ENCODE measurements at places on chromosomes 1 and 21. TPM values are rescaled to one million over a fixed set of nuclear protein-coding genes. Genes with fewer than 3 reads are reported as not detected.

GRCh38 chr1:84705513-84705912 lies 15.3 kb upstream of the SSX2IP start:
- H3K27me3 ChIP-seq = no peaks in the 10 kb centered on the region
- no peak overlapping the region for H3K27ac ChIP-seq
- H3K4me3 ChIP-seq = no peak overlapping the region
- no peak for DNase-seq
- H3K4me1 ChIP-seq = no peaks in the 10 kb centered on the region

DNA sequence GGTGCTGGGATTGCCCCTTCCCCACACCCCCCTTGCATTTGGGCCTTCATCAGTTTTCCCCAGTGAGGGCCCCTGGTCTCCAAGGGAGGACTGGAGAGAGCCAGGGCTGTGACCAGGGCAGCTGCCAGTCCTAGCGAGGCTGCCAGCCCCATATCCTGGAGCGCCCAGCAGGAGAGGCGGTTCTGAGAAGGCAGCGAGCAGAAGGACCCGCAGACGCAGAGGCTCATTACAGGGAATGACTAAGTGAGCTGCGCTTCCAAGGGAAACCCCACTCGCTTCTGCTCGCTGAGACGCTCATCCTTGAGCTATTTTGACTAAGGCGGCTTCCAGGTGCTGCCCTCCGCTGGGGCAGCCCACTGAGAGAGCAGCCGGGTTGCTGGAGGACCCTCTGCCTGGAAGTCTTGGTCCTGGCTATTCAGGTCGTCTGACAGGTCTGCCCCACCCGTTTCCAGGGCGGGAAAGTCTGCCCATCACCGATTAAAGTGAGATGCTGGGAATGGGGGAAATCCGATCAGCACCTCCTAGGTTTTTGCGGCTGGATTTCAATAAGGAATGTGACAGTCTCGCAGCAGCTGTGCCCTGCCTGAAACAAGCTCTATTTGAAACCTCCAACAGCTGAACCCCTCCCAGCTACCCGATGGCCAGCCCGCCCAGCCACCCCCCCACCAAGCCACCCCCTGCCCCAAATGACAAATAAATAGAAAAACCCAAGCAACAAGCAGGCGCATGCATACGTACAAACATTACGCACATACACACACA lies 2.8 kb downstream of the KCNN3 start:
- no peaks in the 10 kb centered on the region for H3K36me3 ChIP-seq
- H3K4me1 ChIP-seq = peaks cover 15% of the 10 kb centered on the region
- DNase-seq = no peak
- H3K4me3 ChIP-seq = no peak overlapping the region
- no peak overlapping the region for H3K27ac ChIP-seq

DNA sequence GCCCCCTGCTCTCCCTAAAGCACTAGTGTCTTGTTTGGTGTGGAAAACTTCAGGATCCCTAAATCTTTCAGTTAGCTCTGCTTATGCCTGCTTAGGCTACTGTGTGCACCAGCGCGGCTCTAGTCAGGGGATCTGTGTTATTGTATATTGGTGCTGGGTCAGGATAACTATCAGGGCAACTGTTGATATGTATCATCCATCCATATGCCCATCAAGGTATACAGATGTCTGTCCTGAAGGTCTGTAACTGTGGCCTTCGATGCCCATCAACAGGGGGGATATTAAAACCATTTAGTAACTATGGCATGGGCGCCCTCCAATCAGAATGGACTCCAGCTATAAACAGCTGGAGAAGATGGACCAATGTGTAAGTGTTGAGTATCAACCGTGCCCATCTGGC lies 12.4 kb downstream of the NT5C1A start:
- no peak overlapping the region for H3K27ac ChIP-seq
- no peak overlapping the region for H3K4me3 ChIP-seq
- H3K27me3 ChIP-seq = no peaks in the 10 kb centered on the region
- H3K4me1 ChIP-seq = no peaks in the 10 kb centered on the region
- no peaks in the 10 kb centered on the region for H3K36me3 ChIP-seq

- DNase-seq = peak; percentile 94
- H3K27me3 ChIP-seq = no peaks in the 10 kb centered on the region
- peak within 1 kb of the TSS; percentile 53 for H3K4me3 ChIP-seq
- peaks cover 37% of the 10 kb centered on the region for H3K4me1 ChIP-seq
Measured at GRCh38 chr1:38012363-38013226, at the start of gene UTP11. Gene UTP11, plus strand, starts transcription at chr1:38012734. Its CDS starts 69 bp downstream, at chr1:38012803.

DNA sequence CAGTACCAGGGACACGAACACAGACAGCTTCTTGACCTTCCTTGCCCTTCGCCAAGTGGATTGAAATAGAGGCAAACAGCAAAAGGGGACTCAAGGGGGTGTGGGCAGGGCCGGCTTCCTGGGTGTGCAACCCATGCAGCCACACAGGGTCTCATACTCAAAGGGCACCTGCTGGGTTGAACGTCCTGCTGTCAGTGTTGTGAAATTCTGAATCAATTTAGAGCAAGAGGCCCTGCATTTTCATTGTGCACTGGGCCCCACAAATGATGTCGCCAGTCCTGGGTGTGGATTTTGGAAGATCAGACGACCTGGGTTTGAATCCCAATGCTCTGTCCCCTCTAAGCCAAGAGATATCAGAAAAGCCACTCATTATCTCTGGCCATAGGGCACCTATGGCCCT lies 51.1 kb downstream of the CASZ1 start:
- no peaks in the 10 kb centered on the region for H3K27me3 ChIP-seq
- no peak for DNase-seq
- no peaks in the 10 kb centered on the region for H3K36me3 ChIP-seq
- no peak overlapping the region for H3K27ac ChIP-seq

GRCh38 chr1:152497273-152497672 lies 13.3 kb upstream of the LCE5A start:
- H3K27ac ChIP-seq = no peak overlapping the region
- H3K27me3 ChIP-seq = no peaks in the 10 kb centered on the region
- H3K4me3 ChIP-seq = no peak overlapping the region
- H3K36me3 ChIP-seq = no peaks in the 10 kb centered on the region
- DNase-seq = no peak

DNA sequence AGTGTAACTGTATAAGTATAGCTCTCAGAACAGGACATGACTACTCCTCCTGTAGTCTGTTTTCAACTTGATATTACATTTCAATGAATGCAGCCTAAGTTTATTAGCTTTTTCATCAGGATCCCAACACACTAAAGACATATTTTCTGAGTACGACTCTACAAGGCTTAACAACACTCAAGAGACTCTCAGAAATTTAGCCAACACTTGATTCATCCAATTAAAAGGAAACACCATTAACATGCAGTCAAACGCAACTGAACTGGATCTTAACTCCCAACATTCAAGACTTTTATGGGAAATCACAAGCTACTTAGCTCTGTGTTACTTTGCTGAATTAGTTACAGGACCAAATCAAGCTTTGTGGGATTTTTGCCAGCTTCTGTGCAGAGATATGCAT lies 65.2 kb upstream of the SGIP1 start:
- DNase-seq = no peak
- no peak overlapping the region for H3K4me3 ChIP-seq
- no peaks in the 10 kb centered on the region for H3K27me3 ChIP-seq
- no peak overlapping the region for H3K27ac ChIP-seq
- no peaks in the 10 kb centered on the region for H3K4me1 ChIP-seq
- no peaks in the 10 kb centered on the region for H3K36me3 ChIP-seq

DNA sequence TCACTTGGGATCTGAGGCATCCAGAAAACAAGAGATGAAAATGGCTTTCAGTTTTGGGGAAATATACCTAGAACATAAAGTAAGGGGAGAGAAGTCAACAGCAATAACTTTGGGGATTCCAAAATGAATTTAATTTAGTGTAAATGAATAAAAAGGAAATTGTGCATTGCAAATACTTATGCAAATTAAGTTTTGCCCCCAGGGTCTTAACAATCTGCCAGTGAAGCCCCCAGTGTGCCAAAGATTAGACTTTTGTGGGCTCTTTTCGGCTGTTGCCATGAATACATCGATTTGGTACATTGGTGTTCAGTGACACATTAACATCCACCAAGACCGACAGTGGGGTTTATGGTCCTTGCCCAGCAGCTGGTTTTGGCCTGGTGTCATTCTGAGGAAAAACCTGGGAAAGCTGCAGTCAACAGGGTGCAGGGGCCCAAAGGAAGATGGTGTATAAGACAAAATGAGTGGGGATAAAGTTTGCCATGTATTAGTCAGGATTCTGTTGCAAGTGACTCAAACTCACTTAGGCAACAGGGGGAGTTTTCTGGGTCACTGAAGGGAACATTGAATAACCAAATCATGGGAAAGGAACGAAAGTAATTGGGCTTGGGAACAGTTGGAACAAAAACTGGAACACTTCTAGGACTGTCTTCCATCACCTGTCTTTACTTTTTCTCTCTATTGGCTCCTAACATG lies 30.2 kb upstream of the IGSF3 start:
- H3K36me3 ChIP-seq = no peaks in the 10 kb centered on the region
- no peak overlapping the region for H3K4me3 ChIP-seq
- H3K4me1 ChIP-seq = no peaks in the 10 kb centered on the region
- H3K27ac ChIP-seq = no peak overlapping the region
- H3K27me3 ChIP-seq = no peaks in the 10 kb centered on the region

DNA sequence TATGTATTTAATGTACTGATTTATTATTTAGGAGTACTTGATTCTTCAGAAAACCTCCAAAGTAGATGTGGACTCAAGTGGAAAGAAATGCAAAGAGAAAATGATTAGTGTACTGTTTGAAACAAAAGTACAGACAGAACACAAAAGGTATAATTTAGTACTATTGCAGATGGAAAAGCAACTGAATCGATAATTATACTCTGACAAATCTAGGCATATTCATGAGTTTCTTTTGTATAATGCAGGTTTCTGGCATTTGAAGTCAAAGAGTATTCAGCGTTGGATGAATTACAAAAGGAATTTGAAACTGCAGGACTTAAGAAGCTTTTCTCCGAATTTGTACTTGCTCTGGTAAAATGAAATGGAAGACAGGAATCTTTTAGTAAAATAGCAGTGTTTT lies 12.5 kb downstream of the RWDD3 start:
- no peaks in the 10 kb centered on the region for H3K27me3 ChIP-seq
- H3K27ac ChIP-seq = no peak overlapping the region
- H3K4me1 ChIP-seq = no peaks in the 10 kb centered on the region
- no peak for DNase-seq
- H3K36me3 ChIP-seq = no peaks in the 10 kb centered on the region

- H3K4me3 ChIP-seq = no peak overlapping the region
- no peaks in the 10 kb centered on the region for H3K4me1 ChIP-seq
- no peak for DNase-seq
- H3K27me3 ChIP-seq = no peaks in the 10 kb centered on the region
- no peaks in the 10 kb centered on the region for H3K36me3 ChIP-seq
- no peak overlapping the region for H3K27ac ChIP-seq
Measured at GRCh38 chr1:57202241-57202640, 221.6 kb downstream of the DAB1 start.

GRCh38 chr1:24878775-24879742 lies 51.0 kb downstream of the RUNX3 start:
- no peaks in the 10 kb centered on the region for H3K36me3 ChIP-seq
- no peak for DNase-seq
- H3K4me1 ChIP-seq = no peaks in the 10 kb centered on the region
- peaks cover 10% of the 10 kb centered on the region for H3K27me3 ChIP-seq
- no peak overlapping the region for H3K27ac ChIP-seq
- H3K4me3 ChIP-seq = no peak overlapping the region

GRCh38 chr1:1061682-1062345 lies 12.3 kb downstream of the RNF223 start:
- peaks cover 83% of the 10 kb centered on the region for H3K27me3 ChIP-seq
- no peak overlapping the region for H3K4me3 ChIP-seq
- no peaks in the 10 kb centered on the region for H3K36me3 ChIP-seq
- H3K27ac ChIP-seq = no peak overlapping the region
- peaks cover 8% of the 10 kb centered on the region for H3K4me1 ChIP-seq
- DNase-seq = no peak

DNA sequence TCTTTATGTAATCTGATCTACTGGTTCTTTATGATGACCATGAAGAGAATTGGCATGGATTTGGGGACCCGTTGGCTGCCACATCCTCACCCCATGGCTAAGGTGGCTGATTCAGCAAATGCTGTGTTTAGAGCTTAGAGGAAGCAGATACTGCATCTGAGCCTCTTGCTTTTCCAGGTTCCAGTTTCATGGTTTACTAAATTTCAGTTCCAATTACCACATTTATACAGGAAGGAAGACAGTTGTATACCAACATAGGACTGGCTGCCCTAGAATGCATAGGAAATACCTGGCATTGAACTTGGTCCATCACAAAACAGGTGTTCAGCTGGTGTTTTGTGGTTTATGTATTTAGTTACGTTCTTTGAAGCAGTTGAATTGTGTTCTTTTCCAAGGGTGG lies 107.1 kb downstream of the ST3GAL3 start:
- peaks cover 6% of the 10 kb centered on the region for H3K4me1 ChIP-seq
- no peak overlapping the region for H3K27ac ChIP-seq
- H3K4me3 ChIP-seq = no peak overlapping the region

DNA sequence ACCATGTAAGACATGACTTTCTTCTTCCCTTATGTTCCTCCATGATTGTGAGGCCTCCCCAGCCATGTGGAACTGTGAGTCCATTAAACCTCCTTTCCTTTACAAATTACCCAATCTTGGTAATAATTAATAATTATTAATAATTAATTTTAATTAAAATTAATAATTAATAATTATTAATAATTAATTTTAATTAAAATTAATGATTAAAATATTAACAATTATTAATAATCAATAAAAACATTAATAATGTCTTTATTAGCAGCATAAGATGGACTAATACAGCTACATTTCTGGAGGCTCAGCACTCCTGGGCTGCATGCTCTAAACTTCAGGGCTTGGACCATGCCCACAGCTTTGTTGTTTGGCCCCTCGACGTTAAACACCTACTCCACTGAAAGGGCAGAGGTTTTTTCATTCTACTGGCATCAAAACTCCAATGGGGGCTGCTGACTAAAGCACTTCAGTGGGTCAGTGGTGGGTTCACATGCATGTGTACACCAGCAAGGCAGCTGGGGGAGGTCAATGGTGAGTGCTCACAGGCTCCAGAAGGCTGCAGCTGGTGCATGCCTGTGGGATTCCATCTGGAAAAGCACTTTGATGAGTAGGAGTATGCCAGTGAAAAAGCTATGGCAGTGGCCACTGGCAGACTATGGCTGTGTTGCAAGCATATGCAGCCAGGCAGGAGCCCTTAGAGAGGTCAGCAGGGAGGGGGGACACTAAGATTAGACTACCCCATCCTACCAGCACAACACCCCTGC lies 561.3 kb downstream of the NCAM2 start:
- no peaks in the 10 kb centered on the region for H3K36me3 ChIP-seq
- H3K27ac ChIP-seq = no peak overlapping the region
- no peak for DNase-seq

- no peaks in the 10 kb centered on the region for H3K27me3 ChIP-seq
- no peak overlapping the region for H3K27ac ChIP-seq
- no peaks in the 10 kb centered on the region for H3K36me3 ChIP-seq
- H3K4me1 ChIP-seq = no peaks in the 10 kb centered on the region
Measured at GRCh38 chr21:35652872-35653271, 407.5 kb downstream of the SETD4 start.

- peaks cover 2% of the 10 kb centered on the region for H3K4me1 ChIP-seq
- no peak for DNase-seq
- H3K27me3 ChIP-seq = no peaks in the 10 kb centered on the region
- H3K4me3 ChIP-seq = no peak overlapping the region
Measured at GRCh38 chr1:23548704-23549143, 10.6 kb downstream of the ID3 start.

TNFSF4 gene
- total RNA-seq = 1.4 TPM

BPNT1 gene
- 17.5 TPM for total RNA-seq

VPS13D gene
- 106 TPM for total RNA-seq

TMEM240 gene
- total RNA-seq = not detected

LCA5L gene
- 5.9 TPM for total RNA-seq

OR6N1 gene
- total RNA-seq = not detected

TTLL10 gene
- total RNA-seq = not detected

RHOU gene
- total RNA-seq = 24.5 TPM

CD244 gene
- 0.63 TPM for total RNA-seq

FCRL1 gene
- not detected for total RNA-seq
